ENCODE measurements at places on chromosomes 1 and 21.

- no peak for DNase-seq
These were observed 27.9 kb upstream of the COL24A1 start for GRCh38 chr1:86184426-86184825.

DNA sequence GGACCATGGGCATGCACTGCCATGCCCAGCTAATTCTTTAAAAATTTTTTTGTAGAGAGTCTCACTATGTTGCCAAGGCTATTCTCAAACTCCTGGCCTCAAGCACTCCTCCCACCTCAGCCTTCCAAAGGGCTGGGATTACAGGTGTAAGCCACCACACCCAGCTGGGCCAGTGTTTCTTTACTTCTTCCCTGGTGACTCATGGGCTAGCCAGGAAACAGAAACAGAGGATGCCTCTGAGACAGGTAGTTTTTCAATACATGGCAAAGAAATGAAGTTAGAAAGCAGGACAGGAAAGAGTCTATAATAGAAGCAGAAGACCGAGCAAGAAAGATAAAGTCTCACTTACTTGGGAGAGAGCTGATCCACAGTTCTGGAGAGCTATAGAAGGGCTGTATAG, 7.6 kb upstream of the C1orf74 start:
- DNase-seq: no peak

DNA sequence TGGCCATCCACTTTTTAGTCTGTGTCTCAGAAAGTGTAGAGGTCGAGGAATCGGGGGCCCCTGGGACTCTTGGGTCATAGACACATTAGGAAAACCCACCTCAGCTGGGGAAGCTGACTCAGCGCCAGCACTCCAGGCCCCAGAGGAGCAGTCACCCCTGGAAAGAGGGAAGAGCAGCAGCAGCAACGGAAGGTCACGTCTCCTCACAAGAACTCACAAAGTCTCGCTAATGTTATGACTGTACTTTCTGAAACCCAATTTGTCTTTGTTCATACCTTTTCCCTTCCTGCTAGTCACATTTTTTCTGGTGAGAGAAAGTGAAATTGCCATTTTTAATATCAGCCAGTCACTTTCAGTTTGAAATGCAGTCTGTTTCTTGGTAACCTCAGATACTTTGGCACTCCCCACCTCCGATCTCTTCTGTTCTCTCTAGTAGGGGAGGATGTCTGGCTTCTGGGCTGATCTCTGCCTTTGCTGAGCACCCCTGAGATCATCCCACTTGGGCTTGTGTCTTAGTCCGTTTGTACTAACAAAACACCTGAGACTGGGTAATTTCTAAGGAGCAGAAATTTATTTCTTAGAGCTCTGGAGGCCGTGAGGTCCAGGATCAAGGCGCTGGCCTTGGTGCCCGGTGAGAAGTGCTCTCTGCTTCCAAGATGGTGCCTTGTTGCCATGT, 6.0 kb upstream of the NLRP3 start:
- no peak for DNase-seq

DNA sequence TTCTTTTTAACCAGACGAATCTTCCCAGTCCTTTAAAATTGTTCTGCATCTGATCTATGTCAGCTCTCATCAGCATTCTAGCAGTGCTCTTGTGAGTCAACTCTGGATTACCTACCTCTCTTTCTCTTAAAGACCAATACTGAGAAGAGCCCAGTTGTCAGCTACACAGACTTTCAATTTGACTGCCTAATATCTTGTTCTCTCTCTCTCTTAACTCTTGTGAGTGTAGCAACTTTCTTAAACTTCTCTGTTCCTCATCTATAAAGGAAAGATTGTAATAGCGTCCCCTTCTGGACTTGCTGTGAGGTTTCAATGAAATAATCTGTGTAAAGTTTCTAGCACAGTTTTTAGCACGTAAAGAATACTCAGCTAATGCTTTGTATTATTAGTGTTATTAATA, 499.3 kb upstream of the ADAMTS5 start:
- no peak for DNase-seq

DNA sequence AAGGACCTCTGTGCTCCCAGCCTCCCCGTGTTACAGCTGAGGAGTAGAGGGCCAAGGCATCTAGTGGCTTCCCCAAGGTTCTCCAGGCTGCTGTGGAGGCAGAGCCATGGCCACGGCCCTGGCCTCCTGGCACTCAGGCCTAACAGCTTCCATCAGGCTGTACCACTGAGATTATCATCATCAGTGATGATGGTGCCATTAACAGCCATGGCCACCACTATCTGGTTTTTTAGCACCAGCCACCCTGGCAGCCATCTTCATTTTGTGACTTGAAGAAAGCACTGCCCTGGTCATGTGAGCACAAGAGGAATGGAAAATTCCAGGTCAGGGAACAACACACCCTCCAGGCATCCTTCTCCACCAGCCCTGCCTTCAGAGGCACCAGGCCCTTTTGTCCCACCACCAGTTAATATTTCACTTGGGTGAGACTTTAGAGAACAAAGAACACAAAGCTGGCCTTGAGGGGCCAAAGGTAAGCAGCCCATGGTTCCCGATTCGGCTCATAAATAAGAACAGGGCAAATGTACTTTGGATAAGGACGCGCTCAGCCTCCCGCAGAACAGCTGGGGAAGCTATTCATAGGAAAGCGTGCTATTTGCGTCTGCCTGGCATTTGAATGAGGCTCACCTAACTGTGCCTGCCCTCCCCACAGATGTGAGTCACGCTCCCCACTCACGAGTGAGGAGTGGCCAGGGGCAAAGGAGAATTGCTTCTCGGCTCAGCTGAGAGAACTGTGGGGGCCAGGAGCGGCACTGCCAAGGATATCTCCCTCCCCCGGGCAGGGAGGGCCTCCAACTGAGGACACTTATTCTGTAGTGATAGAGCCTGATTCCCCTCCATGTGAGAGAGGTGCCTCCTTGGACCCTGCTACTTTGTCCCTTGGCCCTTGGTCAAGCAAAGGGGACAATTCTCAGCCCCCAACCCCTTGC, 95.6 kb downstream of the CD58 start:
- DNase-seq: no peak

GRCh38 chr1:71196685-71197084, 115.8 kb upstream of the ZRANB2 start:
- peak; percentile 27 for DNase-seq

- no peak for DNase-seq
These were observed 47.8 kb downstream of the AK4 start for GRCh38 chr1:65195495-65196417.

DNA sequence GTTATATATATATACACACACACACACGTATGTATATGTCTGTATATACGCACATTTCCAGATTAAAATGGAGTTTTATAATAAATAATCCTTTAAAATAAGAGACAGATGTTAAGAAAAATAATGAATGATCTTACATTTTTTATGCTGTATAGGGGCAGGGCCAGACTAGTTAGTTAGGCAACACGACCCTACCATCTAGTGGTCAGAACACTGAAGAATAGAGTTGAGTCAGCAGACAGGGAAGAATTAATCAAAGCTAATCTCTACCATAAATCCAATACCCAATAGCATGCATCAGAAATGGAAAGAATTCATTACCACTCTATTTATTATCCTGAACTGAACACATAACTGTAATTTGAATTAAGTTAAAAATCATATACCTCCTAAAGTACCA, 156.7 kb downstream of the BRINP3 start:
- no peak for DNase-seq

- DNase-seq: peak; percentile 72
These were observed 9.4 kb downstream of the CYP2J2 start for GRCh38 chr1:59917026-59917784.

GRCh38 chr1:151009206-151009587, 948 bp downstream of the PRUNE1 start:
- DNase-seq: no peak

All from spinal cord (tissue), 10 donors.